Activated T-helper 9 cell treated with anti-CD3 and anti-CD28 coated beads, Interleukin-2, amount 50 U/mL, for 16 hours (primary cell): ENCODE measurements at places on chromosomes 7 and 10.

GRCh38 chr7:43199371-43200160, 87.1 kb downstream of the HECW1 start:
- DNase-seq: no peak

DNA sequence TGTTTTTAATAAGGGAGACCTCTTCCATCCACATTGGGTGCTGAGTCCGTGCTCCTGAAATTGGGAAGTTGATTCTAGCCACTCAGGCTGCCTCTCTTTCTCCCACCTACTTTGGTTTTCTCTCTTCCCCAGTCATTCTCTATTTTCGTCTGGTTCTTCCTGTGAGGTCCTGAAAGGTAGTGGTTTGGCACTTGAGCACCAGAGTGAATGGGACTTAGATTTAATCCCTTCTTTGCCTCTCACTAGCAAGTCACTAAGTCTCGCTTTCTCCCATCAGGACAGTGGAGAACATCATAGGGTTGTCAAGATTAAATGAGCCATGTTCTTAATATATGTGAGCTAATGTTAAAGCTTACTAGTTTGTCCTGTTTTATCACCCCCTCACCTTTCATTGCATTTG, 4.0 kb upstream of the AASS start:
- no peak for DNase-seq

- no peak for DNase-seq
Observed at GRCh38 chr7:141949021-141949420, 2.2 kb upstream of the CLEC5A start.

DNA sequence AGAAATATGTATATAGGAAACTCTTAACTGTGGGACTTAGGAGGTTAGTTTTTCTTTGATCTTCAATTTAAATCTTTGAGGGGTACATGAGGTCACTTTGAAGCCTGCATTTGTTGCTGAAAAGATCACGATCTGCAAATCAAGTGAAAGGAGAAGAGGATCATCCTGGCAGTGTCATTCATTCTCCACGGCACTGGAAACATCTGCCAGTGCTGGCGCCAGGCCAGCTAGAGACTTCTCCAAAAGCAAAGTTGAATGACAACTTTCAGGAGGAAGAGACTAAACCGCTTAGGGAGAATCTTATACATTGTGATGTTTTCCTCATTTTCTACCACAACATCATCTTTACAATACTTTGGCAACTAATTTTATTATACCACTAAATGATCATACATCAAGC, 42.5 kb downstream of the MRC1 start:
- no peak for DNase-seq

- no peak for DNase-seq
Observed at GRCh38 chr10:21593986-21594385, 60.0 kb downstream of the MLLT10 start.

DNA sequence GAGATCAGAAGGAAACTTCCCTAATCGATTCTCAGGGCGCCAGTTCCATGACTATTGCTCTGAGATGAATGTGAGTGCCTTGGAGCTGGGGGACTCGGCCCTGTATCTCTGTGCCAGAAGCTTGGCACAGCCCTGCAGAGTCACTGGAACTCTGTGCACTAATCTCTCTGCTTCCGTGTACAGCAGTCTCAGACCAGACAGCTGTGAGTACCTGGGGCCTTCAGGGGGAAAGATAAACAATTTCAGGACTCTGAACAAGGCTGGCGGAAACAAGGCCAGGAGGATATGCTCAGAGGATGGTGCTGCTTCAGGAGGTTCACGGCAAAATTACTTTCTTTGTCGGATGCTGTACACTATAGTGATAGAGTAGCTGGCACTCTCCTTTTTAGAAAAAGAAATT, 131.7 kb upstream of the PRSS58 start:
- no peak for DNase-seq

DNA sequence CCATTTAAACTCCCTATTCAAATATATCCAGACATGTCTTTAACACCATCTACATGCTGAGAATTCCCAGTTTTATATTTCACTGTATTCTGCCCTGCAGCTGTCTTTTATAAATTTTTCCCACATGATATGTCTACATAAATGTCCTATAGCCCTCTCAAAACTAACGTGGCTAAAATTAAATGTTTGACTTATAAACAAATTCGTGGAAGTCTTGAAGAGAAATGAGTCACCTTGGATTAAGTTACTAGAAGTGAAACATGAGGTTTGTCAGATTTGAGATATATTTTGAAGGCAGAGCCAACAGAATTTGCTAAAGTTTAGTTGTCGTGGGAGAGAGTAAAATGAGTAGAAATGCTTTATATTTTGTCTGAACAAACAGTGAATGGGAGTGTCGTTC, 386.9 kb upstream of the CNTNAP2 start:
- no peak for DNase-seq

GRCh38 chr10:108801775-108802517, 1121.4 kb downstream of the XPNPEP1 start:
- no peak for DNase-seq

DNA sequence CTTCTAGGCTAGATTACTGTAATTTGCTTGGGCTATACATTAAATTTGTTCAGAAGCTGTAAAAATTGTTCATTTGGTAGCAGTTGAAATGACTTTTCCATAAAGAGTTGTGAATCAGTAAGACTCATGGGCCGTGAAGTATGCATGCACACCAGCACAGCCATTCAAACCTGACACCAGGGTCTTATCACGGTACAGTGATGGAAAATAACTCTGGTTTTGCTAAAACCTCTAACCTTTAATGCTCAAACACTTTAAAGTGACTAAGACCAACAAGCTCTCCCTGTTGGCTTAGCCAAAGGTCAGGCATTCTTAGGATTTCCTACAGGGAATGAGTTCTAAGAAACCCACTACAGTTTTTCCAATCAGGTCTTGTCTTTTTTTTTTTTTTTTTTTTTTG, 11.5 kb downstream of the ARL3 start:
- DNase-seq: no peak

DNA sequence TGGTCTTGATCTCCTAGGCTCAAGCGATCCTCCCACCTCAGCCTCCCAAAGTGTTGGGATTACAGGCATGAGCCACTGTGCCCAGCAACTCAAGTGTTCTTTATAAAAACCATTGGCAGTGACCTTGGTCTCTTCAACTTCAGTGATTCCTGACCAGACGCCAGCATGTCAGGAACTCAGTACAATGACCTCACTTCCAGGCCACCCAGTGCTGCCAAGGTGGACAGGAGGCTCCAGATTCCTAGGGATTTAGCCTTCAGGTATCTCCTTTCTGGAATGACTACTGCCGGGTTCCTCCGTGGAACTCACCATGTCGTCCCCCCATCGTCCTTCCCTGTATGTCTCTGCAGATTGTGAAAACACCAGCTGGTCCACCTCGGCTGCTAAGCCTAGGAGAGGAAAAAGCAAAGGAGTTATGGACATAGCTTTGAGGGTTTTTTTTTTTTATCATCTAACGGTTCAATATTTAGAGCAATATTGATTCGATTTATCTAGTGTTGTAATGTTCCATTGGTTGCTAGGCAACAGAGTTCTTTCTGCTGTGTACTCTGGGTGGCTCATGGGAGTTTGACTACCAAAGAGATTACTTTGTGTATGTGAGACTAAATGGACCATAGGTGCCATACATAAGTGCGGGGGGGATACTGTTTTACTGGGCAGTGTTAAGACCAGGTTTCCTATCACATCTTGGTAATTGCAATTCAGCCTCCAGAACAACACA, 425.8 kb upstream of the AUTS2 start:
- DNase-seq: no peak

- no peak for DNase-seq
Observed at GRCh38 chr7:131890176-131890575, 333.7 kb upstream of the PODXL start.

GRCh38 chr10:35705051-35705450, 63.0 kb upstream of the FZD8 start:
- no peak for DNase-seq

- no peak for DNase-seq
Observed at GRCh38 chr10:126171555-126171954, 216.7 kb downstream of the ADAM12 start.

DNA sequence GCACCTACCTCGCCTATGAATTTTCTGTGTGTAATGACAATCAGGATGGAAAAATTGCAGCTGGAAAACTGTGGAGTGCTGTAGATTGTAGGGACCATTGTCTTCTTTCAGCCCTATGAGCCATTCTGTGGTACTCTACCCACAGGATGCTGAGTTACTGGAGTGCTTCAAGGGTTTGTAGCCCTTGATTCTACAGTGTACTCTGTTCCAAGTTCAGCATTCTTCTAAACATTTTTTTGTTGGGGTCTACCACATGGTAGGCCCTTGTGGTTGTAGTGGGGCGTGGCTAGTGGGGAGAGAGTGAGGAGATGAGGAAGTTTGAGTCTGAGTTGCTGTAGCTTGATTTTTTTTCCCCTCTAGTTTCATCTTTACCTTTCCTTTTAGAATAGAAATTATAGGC, 33.5 kb downstream of the REEP3 start:
- DNase-seq: no peak

DNA sequence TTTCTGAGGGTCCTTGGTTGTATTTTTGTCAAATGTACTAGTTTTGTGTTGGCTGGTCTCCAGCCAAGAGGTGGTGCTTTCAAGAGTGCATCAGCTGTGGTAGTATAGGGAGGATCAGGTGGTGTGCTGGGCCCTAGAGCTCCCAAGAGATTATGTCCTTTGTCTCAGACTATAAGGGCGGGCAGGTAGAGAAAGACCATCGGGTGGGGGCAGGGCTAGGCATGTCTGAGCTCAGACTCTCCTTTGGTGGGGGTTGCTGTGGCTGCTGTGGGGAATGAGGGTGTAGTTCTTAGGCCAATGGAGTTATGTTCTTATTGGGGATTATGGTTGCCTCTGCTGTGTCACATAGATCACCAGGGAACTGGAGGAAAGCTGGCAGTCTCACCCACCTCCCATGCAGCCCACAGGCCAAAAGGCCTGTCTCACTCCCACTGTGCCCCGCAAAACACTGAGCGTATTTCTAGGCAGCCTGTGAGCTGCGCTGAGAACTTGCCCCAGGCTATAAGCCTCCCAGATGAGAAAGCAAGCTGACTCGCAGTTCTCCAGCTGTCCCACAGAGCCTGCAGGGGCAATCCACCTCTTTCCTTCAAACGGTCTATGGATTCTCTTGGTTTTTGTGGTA, 1066.7 kb downstream of the GRM8 start:
- DNase-seq: no peak

GRCh38 chr10:109277456-109277855, 645.9 kb downstream of the XPNPEP1 start:
- DNase-seq: no peak

GRCh38 chr10:91944880-91945630, 21.5 kb downstream of the BTAF1 start:
- DNase-seq: no peak

DNA sequence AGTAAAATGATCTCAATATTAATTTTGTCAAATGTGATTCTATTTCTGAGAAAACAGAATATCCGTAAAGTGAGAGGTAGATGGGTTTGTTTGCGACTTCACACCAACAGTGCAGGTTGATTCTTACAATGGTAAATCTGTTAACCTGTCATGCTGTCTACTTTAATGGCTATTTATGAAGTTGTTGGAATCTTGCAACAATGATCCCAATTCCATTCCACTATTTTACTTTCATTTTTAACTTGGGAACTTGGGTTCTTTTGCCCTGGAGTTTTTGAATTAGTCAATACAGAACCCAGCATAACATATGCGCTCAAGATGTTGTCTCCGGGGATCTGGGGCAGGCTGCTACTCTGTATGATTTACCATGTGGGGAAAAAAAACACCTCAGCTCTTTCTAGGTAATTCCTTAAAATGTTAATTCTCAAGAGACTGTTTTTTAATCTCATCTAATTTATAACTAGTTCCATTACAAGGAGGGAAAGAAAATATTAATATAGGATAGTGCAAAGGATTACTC, 1.2 kb downstream of the LGI1 start:
- DNase-seq: no peak

DNA sequence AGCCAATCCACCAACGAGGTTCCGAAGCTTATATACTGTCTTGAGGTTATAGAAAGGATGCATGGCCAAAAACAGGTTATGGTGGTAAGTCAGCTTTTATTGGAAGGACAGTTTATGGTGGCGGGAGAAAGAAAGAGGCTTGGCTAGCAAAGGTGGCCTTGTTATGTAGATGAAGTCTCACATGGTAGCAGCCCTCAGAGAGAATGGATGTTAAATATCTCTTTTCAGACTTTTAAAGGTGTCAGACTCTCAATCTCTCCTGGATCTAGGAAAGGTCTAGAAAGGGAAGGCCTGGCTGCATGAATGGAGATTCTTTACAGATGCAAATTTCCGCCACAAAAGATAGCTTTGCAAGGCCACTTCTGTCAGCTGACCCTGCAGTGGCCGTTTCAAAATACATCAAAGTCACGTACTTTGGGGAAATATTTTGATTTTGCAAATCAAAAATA, 333.8 kb downstream of the GALNT17 start:
- DNase-seq: no peak

- DNase-seq: no peak
Observed at GRCh38 chr10:132554053-132554990, 16.7 kb downstream of the INPP5A start.

DNA sequence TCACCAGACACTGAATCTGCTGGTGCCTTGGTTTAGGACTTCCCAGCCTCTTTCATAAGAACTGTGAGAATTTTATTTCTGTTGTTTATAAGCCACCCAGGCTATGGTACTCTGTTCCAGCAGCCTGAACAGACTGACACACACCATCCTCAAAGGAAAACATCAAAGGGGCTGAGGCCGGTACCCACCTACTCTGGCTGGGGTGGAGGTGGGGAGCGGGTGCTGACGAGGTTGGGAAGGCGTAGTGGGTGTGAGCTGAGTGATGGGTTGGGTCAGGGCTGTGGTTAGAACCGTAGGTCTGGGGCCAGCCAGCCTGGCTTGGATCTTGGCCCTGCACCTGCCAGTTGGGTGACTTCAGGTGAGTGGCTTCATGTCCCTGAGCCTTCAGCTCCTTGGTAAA, 136.3 kb downstream of the SH3PXD2A start:
- no peak for DNase-seq

GRCh38 chr7:48108959-48109847, 20.1 kb downstream of the UPP1 start:
- no peak for DNase-seq

- no peak for DNase-seq
Observed at GRCh38 chr10:102869258-102870198, at the start of gene AS3MT. TSS of gene AS3MT (plus strand) at chr10:102869470. CDS start at chr10:102869593, 123 bp downstream.
